ENCODE measurements at places on chromosomes 7 and 10.

GRCh38 chr7:70406186-70406949, 725.6 kb upstream of the GALNT17 start:
- DNase-seq: no peak

DNA sequence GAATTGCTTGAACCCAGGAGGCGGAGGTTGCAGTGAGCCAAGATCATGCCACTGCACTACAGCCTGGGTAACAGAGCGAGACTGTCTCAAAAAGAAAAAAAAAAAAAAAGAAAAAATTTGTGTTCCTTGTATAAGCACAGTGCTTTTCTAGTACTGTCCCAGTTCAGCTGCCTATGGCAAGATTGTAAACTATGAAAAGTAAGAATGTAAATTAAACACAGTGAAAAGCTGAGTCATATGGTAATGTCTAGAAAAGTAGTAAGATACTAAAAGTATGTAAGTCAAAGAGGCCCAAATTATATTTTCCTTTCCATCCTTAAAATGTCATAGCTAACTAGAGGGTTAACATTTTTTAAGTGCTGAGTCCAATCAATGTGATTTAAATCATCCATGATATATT, 42.8 kb downstream of the RBM20 start:
- DNase-seq: no peak

GRCh38 chr7:128961030-128961659, 23.4 kb downstream of the IRF5 start:
- DNase-seq: no peak

- no peak for DNase-seq
These were observed 29.7 kb downstream of the TMEM270 start for GRCh38 chr7:73890555-73891147.

- no peak for DNase-seq
These were observed 22.9 kb upstream of the C10orf105 start for GRCh38 chr10:71742301-71743088.

DNA sequence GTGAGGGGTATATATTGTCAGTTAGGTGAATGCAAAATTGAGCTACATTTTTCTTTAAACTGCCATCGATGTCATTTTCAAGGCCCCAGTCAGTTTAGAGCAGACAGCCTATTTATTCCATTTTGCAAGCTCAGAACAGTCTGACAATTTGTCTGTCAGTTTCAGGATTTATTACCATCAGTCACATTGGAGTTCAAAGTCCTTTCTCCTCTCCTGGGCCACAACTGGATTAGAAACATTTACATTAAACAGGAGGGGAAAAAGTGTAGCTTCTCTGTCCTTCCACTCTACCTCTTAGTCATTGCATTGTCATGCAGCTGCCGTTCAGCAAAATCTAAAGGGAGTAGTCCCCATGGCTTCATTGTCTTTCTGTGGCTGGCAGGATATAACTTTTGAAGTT, 3.5 kb upstream of the GHITM start:
- DNase-seq: no peak

DNA sequence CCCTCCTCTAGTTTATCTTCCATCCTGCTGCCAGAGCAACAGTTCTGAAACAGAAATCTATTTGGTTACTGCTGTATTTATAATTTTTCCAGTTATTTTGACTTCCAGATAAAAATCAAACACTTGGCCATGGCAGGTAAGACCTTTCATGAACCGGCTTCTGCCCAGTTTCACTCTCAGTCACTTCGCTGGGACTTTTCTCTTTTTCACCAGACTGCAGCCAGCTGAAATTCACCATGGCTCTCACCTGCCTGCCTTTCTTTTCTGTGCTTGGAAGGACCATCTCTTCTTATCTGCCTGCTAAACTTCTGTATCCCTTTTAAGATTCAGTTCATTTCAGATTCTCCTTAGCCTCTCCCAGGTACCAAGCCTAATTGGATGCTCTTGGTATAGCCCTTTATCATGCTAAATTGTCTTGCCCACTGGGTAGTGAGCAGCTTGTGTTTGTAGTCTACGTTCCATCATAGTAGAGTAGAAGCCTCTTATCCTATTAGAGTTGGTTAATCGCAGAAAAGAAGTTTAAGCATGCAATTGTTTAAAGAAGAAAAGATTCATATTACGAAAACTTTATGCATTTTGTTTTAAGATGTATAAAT, 71.7 kb downstream of the TAF3 start:
- DNase-seq: no peak

DNA sequence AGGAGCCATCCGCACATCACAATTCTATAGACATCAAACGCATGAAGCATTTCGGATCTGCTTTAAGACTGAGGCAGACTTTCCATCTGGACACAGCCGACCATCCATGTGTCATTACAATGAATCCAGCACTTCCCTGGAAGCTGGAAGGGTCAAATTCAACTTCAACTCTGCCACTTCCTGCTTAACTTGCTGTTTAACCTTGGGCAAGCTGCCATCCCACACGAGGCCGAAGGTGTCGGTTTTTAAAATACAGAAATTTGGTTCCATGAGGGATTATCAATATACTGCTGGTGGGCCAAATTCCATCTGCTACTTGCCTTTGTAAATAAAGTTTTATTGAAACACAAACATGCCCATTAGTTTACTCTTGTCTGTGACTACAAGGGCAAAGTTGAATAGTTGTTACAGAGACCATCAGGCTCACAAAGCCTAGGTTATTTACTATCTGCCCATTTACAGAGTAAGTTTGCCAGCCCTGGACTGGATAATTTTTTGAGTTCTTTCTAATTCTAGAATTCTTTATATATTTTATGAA, 134.6 kb downstream of the FAM204A start:
- no peak for DNase-seq

- DNase-seq: no peak
These were observed 20.6 kb downstream of the HNRNPA2B1 start for GRCh38 chr7:26179826-26180497.

DNA sequence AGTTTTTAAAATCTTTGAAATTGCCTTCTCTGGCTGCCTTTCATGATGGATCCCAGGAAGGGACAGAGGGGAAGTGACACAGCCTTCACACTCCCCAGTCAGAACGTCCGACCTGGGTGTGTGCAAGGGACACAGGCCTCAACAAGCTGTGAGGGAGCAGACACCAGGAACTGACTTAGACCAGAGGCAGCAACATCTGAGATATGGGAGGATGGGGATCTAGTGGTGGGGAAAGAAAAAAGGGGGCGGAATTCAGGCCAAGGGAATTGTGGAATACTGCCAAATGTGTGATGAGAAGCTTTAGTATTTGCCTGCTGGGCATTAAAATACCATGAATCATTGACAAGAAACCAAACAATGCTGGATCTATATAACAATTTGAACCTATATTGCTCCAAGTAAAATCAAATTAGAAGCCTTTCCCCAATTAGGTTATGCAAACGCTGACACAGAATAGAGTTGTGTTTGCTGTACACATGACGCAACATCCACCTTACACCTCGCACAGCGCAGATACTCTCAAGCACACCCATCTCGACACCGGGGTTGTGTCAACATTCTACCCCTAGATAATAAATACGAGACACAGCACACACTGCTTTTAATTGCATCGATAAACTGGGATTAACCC, 17.2 kb upstream of the MNX1 start:
- no peak for DNase-seq

- no peak for DNase-seq
These were observed 735.0 kb upstream of the ZWINT start for GRCh38 chr10:57096044-57096443.

- DNase-seq: no peak
These were observed 16.6 kb downstream of the BAG3 start for GRCh38 chr10:119667562-119668328.

- DNase-seq: no peak
These were observed 524 bp upstream of the UNC5B start for GRCh38 chr10:71211775-71212317.

DNA sequence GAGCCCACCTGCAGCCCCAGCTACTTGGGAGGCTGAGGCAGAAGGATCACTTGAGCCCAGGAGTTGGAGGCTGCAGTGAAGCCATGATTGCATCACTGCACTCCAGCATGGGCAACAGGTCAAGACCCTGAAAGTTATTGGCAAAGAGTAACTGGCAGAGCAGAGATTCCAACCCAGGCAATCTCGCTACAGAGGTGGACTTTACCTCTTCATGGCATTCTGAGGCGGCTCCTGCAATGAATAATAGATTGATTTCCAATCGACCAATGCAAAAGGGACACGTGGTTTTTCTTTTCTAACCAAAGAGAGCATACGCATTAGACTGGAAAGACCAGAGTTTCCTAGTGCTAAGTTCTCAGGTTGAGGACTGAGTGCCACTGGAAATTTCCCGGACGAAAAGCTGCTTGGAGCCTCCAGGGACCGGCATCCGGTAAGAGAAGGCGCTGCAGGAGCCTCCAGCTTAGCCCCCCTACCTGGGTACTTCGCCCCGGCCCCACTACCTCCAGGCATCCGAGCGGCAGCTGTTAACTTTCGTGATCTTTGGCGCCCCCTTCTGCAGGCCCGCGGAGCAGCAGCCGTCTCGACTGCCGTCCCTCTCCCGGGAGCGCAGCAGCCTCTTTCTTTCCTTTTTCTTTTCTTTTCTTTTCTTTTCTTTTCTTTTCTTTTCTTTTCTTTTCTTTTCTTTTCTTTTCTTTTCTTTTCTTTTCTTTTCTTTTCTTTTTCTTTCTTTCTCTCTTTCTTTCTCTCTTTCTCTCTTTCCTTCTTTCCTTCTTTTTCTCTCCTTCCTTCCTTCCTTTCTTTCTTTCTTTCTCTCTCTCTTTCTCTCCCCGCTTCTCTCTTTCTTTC, 4.1 kb downstream of the MBLAC1 start:
- DNase-seq: peak; percentile 57

GRCh38 chr7:74306730-74307469, 17.7 kb downstream of the CLIP2 start:
- peak; percentile 56 for DNase-seq

DNA sequence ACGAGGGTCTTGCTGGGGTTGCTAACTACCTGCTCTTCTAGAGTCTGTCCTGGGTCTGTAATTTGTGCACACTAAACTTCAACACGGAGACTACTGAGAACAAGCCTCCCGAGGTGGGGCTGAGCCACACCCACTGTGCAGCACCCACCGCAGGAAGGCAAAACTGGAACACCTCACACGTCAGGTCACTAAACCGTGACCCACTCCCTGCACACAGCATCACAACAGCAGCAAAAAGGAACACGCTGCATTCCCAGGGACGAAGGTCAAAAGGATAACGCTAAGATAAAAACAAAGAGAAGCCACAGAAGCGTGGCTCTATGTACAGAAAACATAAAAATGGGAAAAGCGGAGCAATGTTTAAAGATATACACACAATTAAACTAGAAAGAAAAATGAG, 170.1 kb downstream of the MAD1L1 start:
- DNase-seq: no peak

- no peak for DNase-seq
These were observed 4.3 kb downstream of the COPS6 start for GRCh38 chr7:100093054-100093453.

GRCh38 chr10:68471063-68471585, 649 bp downstream of the DNA2 start:
- DNase-seq: no peak

- no peak for DNase-seq
These were observed 7.7 kb downstream of the CCDC136 start for GRCh38 chr7:128799451-128799850.

- DNase-seq: no peak
These were observed 339.5 kb downstream of the WDR37 start for GRCh38 chr10:1395481-1396296.

DNA sequence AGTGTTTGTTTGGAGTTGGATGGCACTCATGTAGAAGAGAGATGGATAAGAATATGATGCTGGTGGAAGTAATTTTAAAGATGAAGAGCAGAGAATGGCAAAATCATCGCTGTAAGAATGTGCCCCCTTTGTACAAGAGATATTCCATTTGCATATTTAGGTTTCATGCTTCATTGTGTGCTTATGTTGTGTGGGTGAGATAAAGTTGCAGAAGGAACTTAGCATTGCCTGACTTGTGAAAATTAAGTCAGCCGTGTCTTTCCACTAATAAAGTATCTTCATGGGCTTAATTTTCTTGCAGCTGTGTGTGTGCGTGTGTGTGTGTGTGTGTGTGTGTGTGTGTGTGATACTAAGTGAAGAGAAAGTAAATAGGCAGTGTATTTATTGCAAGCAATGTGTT, 381.9 kb downstream of the OTUD1 start:
- no peak for DNase-seq

GRCh38 chr7:103373866-103374643, 26.6 kb downstream of the PSMC2 start:
- no peak for DNase-seq

GRCh38 chr7:92884218-92884617, 47.8 kb upstream of the CDK6 start:
- no peak for DNase-seq

DNA sequence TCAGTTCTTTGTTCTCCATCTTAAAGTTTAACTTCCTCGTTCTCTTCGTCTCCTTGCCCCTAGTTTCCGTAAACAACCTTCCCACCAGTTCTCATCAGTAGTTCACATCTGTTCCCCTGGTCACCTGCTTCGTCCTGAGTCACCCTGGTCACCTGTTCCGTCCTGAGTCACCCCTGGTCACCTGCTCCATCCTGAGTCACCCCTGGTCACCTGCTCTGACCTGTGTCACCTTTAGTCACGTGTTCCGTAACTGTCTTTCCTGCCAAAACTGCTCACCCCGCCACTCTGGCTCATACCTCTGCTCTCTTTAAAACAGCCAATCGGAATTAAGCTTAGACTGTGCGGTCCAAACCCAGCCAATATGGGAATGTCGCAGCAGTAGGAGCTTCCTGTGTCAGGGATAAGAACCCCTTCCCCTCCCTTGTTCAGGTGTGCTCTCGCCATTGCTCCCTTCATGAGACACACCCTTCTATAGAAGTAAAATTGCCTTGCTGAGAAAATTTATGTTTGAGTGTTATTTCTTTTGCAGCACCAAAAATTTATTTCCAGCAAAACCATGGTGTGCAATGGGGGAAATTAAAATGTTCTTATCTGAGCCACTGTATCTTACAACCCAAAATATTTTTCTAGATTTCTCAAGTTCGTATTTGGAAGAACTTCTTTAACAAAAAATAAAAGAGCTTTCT, 112.2 kb downstream of the VIM start:
- DNase-seq: no peak

GRCh38 chr7:34313289-34313688, 344.7 kb upstream of the NPSR1 start:
- DNase-seq: no peak

GRCh38 chr10:60338786-60339185, 50.9 kb downstream of the ANK3 start:
- no peak for DNase-seq

DNA sequence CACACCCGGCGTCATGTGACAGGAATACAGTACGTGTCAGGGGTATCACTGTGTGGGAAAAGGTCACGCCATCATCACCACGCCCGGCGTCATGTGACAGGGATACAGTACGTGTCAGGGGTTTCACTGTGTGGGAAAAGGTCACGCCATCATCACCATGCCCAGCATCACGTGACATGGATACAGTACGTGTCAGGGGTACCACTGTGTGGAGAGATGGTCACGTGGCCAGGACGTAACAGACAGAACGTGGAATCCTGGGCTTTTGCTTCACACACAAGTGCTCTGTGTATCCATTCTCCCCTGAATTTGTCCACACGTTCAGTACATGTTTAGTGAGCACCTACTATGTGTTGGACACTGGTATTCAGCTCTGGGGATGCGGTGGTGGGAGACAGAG, 34.5 kb upstream of the DIP2C start:
- DNase-seq: no peak

Measured in bone marrow (tissue), 2 donors.